Endothelial cell of umbilical vein (primary cell): ENCODE measurements at places on chromosomes 12 and 14. TPM values are rescaled to one million over a fixed set of nuclear protein-coding genes. Genes with fewer than 3 reads are reported as not detected.

GLIPR1L1 gene
- polyA plus RNA-seq: not detected in 2 replicates

BRMS1L gene
- 2.5 and 4.0 TPM in 2 replicates for polyA plus RNA-seq

C14orf132 gene
- polyA plus RNA-seq: 3.2 and 4.3 TPM in 2 replicates

TMEM119 gene
- not detected in 2 replicates for polyA plus RNA-seq

KRT83 gene
- not detected in 2 replicates for polyA plus RNA-seq

KLHL33 gene
- polyA plus RNA-seq: not detected in 2 replicates

SLC17A8 gene
- polyA plus RNA-seq: not detected in 2 replicates

MYF6 gene
- polyA plus RNA-seq: not detected in 2 replicates

MSI1 gene
- polyA plus RNA-seq: 0.01 TPM in 1 of 2 replicates, not detected in the other

SRRM4 gene
- not detected in 2 replicates for polyA plus RNA-seq

GALNT9 gene
- 0.06 and 0.14 TPM in 2 replicates for polyA plus RNA-seq

CREBL2 gene
- polyA plus RNA-seq: 8.3 and 10.5 TPM in 2 replicates

IL22 gene
- not detected in 2 replicates for polyA plus RNA-seq

- H3K27ac ChIP-seq: no peak overlapping the region
- peak; percentile 69 for DNase-seq
- H3K4me3 ChIP-seq: no peak overlapping the region
- peaks cover 12% of the 10 kb centered on the region for H3K27me3 ChIP-seq
- H3K4me1 ChIP-seq: peaks cover 9% of the 10 kb centered on the region
Observed at GRCh38 chr12:62438098-62438692, 28.4 kb upstream of the MON2 start.

- peaks cover under 1% of the 10 kb centered on the region for H3K27me3 ChIP-seq
- no peaks in the 10 kb centered on the region for H3K36me3 ChIP-seq
Observed at GRCh38 chr12:4766445-4766844, 46.2 kb downstream of the GALNT8 start.

- no peaks in the 10 kb centered on the region for H3K36me3 ChIP-seq
- peaks cover 10% of the 10 kb centered on the region for H3K4me1 ChIP-seq
- no peaks in the 10 kb centered on the region for H3K27me3 ChIP-seq
- no peak overlapping the region for H3K4me3 ChIP-seq
- peak; percentile 10 for DNase-seq
Observed at GRCh38 chr12:58502841-58503240, 417.5 kb downstream of the LRIG3 start.

GRCh38 chr12:6974180-6974579, 3.5 kb downstream of the EMG1 start:
- peaks cover 10% of the 10 kb centered on the region for H3K4me1 ChIP-seq
- no peak for DNase-seq
- H3K4me3 ChIP-seq: no peak overlapping the region
- H3K27ac ChIP-seq: no peak overlapping the region
- H3K36me3 ChIP-seq: peaks cover 30% of the 10 kb centered on the region

DNA sequence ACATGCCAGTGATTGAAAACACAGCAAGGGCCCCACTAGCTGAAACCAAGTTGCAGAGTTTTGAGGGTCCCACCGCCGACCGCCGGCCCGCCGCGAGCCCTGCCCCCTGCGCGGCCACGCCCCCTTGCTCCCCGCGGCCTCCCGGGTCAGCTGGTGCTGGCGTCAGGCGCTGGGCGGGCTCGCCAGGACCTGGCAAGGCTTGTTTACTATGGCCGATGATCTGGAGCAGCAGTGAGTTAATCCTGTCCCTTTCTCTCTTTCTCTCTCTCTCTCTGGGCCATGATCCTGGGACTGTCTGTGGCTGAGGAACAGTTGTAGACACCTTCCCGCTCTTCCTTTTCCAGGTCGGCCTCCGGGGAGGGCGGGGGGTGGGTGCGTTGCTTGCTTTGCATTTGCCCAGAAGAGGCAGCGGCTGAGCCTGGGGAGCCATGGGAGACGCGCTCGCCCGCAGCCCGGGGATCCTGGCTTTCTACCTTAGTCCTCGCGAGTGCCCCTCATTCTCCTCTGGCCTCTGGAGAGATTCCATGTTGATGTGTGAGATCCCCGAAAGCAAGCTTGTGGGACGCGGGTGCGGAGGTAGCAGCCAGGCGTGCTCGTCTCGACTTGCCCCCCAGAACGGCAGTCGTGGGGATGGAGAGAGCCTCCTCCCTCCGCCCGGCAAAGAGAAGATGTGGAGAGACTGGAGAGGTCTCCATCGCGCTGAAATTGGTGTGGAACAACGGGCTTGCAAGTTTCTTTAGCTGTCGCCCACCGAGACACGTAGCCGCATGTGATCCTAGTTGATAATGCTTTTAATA, at the start of gene ABHD4:
ABHD4 (plus strand) TSS at position 202 of the 797 bp plus-strand sequence; CDS start at position 209, 7 bp downstream.
- peaks cover 14% of the 10 kb centered on the region for H3K4me1 ChIP-seq
- peak within 1 kb of the TSS; percentile 53 for H3K27ac ChIP-seq
- peak; percentile 79 for DNase-seq

GRCh38 chr12:107390414-107390813, 295.2 kb upstream of the PWP1 start:
- no peak overlapping the region for H3K27ac ChIP-seq
- DNase-seq: no peak
- H3K4me3 ChIP-seq: no peak overlapping the region
- no peaks in the 10 kb centered on the region for H3K36me3 ChIP-seq
- H3K27me3 ChIP-seq: no peaks in the 10 kb centered on the region

- no peaks in the 10 kb centered on the region for H3K27me3 ChIP-seq
- DNase-seq: no peak
- H3K27ac ChIP-seq: no peak overlapping the region
- H3K36me3 ChIP-seq: no peaks in the 10 kb centered on the region
Observed at GRCh38 chr14:68627868-68628604, 164.8 kb downstream of the ZFP36L1 start.

- peak overlapping the region; percentile 96 for H3K4me3 ChIP-seq
- peaks cover 28% of the 10 kb centered on the region for H3K4me1 ChIP-seq
- H3K36me3 ChIP-seq: no peaks in the 10 kb centered on the region
- peak overlapping the region; percentile 95 for H3K27ac ChIP-seq
Observed at GRCh38 chr12:105235281-105235731, 668 bp downstream of the APPL2 start.

GRCh38 chr14:97177016-97177415, 379.8 kb downstream of the VRK1 start:
- no peaks in the 10 kb centered on the region for H3K4me1 ChIP-seq
- no peak overlapping the region for H3K27ac ChIP-seq
- H3K4me3 ChIP-seq: no peak overlapping the region
- H3K27me3 ChIP-seq: no peaks in the 10 kb centered on the region
- DNase-seq: no peak

GRCh38 chr12:49334226-49334625, 2.8 kb downstream of the C1QL4 start:
- H3K27me3 ChIP-seq: peaks cover 48% of the 10 kb centered on the region
- no peak overlapping the region for H3K4me3 ChIP-seq
- DNase-seq: no peak
- H3K36me3 ChIP-seq: peaks cover 3% of the 10 kb centered on the region
- H3K27ac ChIP-seq: no peak overlapping the region

GRCh38 chr12:72346363-72346944, 74.3 kb downstream of the TRHDE start:
- no peak overlapping the region for H3K4me3 ChIP-seq
- H3K27me3 ChIP-seq: no peaks in the 10 kb centered on the region
- H3K27ac ChIP-seq: no peak overlapping the region
- peak; percentile 26 for DNase-seq
- H3K36me3 ChIP-seq: no peaks in the 10 kb centered on the region

DNA sequence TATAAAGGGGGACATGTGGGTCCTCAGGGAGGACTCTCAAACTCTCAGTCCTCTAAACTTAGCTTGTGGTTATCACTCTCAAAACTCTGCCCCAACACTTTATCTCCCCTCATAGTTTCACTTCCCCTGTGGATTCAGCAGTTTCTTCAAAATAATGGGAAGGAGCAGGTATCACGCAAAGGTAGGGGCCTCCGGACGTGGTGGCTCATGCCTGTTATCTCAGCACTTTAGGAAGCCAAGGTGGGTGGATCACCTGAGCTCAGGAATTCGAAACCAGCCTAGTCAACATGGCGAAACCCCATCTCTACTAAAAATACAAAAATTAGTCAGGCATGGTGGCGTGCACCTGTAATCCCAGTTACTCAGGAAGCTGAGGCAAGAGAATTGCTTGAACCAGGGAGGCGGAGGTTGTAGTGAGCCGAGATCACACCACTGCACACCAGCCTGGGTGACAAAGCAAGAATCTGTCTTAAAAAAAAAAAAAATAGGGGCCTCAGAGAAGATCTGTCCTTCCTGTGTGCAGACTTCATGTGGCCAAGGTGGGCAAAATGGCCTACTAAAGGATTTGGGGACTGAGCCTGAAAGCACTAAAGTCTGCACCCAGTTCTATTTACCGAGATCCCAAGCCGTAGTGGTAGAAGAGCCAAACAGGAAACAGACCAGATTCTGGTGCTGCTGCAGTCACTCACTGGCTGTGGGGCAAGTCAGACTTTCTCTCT, 6.4 kb downstream of the ITGB7 start:
- H3K27ac ChIP-seq: no peak overlapping the region
- H3K4me1 ChIP-seq: peaks cover 6% of the 10 kb centered on the region
- no peak for DNase-seq
- H3K27me3 ChIP-seq: peaks cover 2% of the 10 kb centered on the region

- H3K27me3 ChIP-seq: no peaks in the 10 kb centered on the region
- H3K27ac ChIP-seq: peak overlapping the region; percentile 49
- DNase-seq: peak; percentile 41
- H3K36me3 ChIP-seq: peaks cover 8% of the 10 kb centered on the region
- H3K4me3 ChIP-seq: peak overlapping the region; percentile 96
Observed at GRCh38 chr14:68790644-68791077, 2.2 kb downstream of the ZFP36L1 start.

- no peak overlapping the region for H3K27ac ChIP-seq
- H3K36me3 ChIP-seq: no peaks in the 10 kb centered on the region
- no peak for DNase-seq
- no peaks in the 10 kb centered on the region for H3K27me3 ChIP-seq
- no peaks in the 10 kb centered on the region for H3K4me1 ChIP-seq
Observed at GRCh38 chr14:101189266-101189665, 285.7 kb upstream of the RTL1 start.

- peaks cover 13% of the 10 kb centered on the region for H3K4me1 ChIP-seq
- no peaks in the 10 kb centered on the region for H3K36me3 ChIP-seq
- no peak overlapping the region for H3K4me3 ChIP-seq
- H3K27me3 ChIP-seq: no peaks in the 10 kb centered on the region
Observed at GRCh38 chr12:105386431-105386830, 55.9 kb downstream of the C12orf75 start.

GRCh38 chr14:41201696-41202095, 405.0 kb upstream of the LRFN5 start:
- H3K4me1 ChIP-seq: no peaks in the 10 kb centered on the region
- H3K27me3 ChIP-seq: no peaks in the 10 kb centered on the region
- H3K36me3 ChIP-seq: no peaks in the 10 kb centered on the region
- no peak for DNase-seq

GRCh38 chr12:16555630-16556029, 50.3 kb downstream of the LMO3 start:
- no peak overlapping the region for H3K4me3 ChIP-seq
- no peaks in the 10 kb centered on the region for H3K4me1 ChIP-seq
- no peak for DNase-seq
- H3K36me3 ChIP-seq: no peaks in the 10 kb centered on the region
- H3K27me3 ChIP-seq: no peaks in the 10 kb centered on the region

GRCh38 chr12:52523824-52524223, 3.6 kb upstream of the KRT5 start:
- no peak overlapping the region for H3K27ac ChIP-seq
- no peaks in the 10 kb centered on the region for H3K36me3 ChIP-seq
- H3K4me3 ChIP-seq: no peak overlapping the region
- H3K4me1 ChIP-seq: no peaks in the 10 kb centered on the region
- no peak for DNase-seq

DNA sequence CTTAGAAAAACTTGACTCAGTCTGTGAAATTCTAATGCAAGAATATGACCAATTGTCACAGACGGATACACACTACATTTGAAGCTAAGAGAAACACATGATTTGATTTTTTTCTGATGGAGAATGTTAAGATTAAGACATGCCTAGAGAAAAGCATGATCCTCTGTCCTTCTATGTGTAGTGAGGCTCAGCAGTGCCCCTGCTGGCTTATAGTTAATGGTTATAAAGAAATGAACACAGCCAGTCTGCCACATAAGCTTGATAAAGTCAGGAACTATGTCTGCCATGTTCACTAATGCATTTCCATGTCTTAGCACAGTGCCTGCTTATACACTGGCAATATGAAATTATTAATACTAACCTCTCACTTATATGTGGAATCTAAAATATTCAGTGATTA, 168.1 kb upstream of the DAAM1 start:
- no peak overlapping the region for H3K4me3 ChIP-seq
- no peaks in the 10 kb centered on the region for H3K36me3 ChIP-seq
- H3K4me1 ChIP-seq: no peaks in the 10 kb centered on the region
- DNase-seq: peak; percentile 35

GRCh38 chr12:87344699-87345098, 684.5 kb downstream of the C12orf50 start:
- H3K36me3 ChIP-seq: no peaks in the 10 kb centered on the region
- no peak overlapping the region for H3K4me3 ChIP-seq
- H3K27ac ChIP-seq: no peak overlapping the region
- peaks cover under 1% of the 10 kb centered on the region for H3K27me3 ChIP-seq
- H3K4me1 ChIP-seq: no peaks in the 10 kb centered on the region

- DNase-seq: no peak
- H3K36me3 ChIP-seq: no peaks in the 10 kb centered on the region
- no peaks in the 10 kb centered on the region for H3K27me3 ChIP-seq
- no peak overlapping the region for H3K27ac ChIP-seq
- no peaks in the 10 kb centered on the region for H3K4me1 ChIP-seq
Observed at GRCh38 chr14:86673523-86673969, 1143.6 kb downstream of the FLRT2 start.

DNA sequence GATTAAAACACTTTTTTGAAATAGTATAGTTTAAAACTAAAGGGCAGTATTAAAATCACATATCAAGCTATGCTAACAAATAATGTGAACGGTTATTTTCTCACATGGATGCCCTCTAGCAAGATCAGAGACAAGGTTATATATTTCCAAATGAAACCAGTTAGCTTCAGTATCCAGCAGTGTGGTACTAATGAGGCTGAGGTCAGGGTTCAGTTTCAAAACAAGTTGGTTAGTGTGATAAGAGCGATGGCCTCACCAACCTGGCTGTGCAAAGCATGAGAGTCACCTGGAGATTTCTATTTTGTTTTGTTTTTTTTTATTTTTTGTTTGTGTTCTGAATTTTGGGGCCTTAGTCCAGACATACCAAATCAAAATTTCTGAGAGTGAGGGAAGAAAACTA, 352.2 kb upstream of the KITLG start:
- no peak overlapping the region for H3K27ac ChIP-seq
- H3K4me3 ChIP-seq: no peak overlapping the region
- H3K4me1 ChIP-seq: peaks cover 6% of the 10 kb centered on the region
- H3K27me3 ChIP-seq: no peaks in the 10 kb centered on the region
- H3K36me3 ChIP-seq: no peaks in the 10 kb centered on the region
- no peak for DNase-seq
